ENCODE measurements at places on chromosomes 12 and 14.

GRCh38 chr12:119082496-119082895, 96.2 kb upstream of the HSPB8 start:
- no peak for DNase-seq

- no peak for DNase-seq
Observed at GRCh38 chr14:75328558-75329155, 50.0 kb downstream of the FOS start.

- DNase-seq = no peak
Observed at GRCh38 chr12:101582937-101583336, 11.8 kb upstream of the MYBPC1 start.

DNA sequence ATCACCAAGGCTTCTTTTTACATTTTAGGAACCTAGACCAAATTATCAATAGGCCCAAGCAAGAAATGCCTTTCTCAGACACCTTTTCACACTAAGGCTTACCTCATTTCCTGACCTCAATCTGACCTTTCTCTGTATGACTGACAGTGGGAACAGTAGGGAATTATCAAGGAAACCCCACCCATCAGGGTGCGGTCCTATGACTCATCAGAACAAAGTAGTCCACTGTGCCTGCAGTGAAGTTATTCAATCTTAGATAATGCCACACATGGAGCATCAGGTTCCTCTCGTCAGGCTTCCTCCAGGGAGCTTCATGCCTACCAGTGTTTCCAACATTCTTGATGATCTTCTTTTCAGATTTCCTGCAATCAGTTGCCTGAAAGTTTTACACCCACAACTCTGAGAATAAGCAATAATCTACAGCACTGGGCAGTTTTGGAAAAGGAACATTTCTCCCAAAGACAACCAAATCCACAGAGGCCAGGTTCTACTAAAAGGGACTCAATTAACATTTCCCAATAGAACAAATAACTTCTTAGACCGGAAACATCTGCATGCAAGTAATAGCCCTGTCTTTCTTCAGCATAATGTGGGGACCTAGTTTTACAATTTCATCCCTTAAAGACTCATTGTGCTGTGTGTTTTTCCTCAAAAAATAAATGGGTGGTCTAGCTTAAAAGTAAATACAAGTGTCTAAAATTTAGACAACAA, 35.9 kb upstream of the TMTC2 start:
- no peak for DNase-seq

DNA sequence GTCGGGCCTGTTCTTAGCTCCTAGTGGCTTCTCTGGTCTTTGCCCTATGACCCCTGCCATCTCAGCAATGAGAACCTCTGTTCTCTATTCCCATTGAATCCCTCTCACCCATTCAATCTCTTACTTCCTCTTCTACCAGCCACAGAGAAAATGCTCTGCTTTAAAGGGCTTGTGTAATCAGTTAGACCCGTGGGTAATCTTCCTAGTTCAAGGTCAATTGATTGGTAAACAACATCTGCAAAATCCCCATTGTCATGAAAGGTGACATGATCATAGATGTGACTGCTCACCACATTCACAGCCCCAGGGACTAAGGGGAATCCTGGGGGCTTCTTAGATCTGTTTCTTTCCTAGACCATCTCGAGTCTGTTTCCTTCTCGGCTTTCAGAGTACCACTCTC, 7.2 kb upstream of the CCDC197 start:
- no peak for DNase-seq

DNA sequence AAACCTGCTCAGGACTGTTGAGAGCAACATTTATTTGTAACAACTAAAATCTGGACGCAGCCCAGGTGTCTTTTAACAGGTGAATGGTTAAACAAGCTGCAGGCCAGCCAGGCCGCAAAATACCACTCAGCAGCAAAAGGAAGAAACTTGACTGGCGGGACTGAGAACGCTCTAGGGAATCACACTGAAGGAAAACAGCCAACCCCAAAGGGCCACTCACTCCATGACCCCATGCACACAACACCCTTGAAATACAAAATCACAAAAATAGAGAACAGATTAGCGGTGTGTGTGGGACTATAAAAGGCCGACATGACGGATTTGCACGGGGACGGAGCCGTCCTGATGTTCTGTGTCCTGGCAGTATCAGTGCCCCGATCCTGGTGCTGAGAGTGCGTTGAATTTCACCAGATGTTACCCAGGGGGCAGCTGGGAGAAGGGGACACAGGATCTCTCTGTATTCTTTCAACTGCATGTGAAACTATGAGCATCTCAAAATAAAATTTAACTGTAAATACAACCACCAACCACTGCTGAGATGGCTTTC, 23.0 kb downstream of the VPS37B start:
- DNase-seq = peak; percentile 62

GRCh38 chr14:100620255-100621100, 33.3 kb upstream of the BEGAIN start:
- DNase-seq = no peak
